NCI-H187 treated with DMSO at 0.1 percent for 48 hours (cell line): ENCODE measurements at places on chromosomes 6 and 20.

GRCh38 chr20:40477805-40478204, 211.2 kb downstream of the MAFB start:
- DNase-seq, result no peak

DNA sequence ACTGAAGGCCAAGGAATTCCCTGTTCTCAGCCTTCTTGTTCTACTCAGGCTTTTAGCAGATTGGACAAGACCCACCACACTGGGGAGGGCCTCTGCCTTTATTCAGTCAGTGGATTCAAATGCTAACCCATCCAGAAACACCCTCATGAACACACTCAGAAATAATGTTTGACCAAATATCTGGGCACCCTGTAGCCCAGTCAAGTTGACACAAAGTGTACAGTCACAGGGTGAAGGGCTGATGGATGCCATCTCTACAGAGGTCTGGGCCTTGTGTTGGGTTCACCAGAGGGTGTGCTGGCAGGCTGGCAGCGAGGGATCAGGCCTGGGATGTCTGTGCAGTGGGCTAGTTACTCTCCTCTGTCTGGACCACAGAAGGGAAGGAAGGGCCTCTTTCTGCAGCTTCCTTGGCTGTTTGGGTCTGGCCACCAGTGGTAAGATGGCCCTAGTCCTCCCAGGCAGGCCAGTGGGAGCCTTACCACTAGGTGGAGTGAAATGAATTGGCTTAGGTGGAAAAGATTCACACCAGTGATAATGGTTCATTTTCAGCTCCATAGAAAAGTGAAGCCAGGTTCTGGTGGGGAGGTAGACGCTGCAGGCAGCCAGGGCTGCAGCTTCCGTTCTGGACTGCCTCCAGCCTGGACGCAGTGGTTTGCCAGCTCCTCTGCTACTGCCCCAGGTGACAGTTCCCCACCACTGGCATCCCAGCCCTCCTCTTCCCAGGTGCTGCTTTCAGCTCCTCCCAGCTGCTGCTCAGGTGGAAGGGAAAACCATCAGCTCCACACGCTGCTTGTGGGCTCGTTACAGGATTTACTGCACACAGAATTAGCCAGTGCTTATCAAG, 9.2 kb downstream of the TUBB2A start:
- no peak for DNase-seq

- DNase-seq, result no peak
Measured at GRCh38 chr20:34011275-34011674, 17.6 kb downstream of the RALY start.

DNA sequence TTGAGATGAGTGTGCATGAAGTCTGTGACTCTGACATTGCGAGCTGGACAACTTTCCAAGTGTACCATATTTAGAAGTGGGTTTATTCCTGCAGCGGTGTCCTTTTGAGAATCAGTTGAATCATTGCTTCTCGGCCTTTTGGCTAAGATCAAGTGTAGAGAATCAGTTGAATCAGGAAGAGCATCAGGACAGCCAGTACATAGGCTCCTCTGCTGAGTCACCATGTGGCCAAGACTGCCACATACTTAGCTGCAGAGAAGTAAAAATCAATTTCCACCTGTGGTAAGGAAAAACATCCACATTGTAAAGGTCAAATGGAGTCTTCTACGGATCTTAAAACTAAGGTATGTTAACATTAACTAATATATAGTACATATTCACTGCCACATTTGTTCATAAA, 428.4 kb upstream of the MARCKS start:
- no peak for DNase-seq

DNA sequence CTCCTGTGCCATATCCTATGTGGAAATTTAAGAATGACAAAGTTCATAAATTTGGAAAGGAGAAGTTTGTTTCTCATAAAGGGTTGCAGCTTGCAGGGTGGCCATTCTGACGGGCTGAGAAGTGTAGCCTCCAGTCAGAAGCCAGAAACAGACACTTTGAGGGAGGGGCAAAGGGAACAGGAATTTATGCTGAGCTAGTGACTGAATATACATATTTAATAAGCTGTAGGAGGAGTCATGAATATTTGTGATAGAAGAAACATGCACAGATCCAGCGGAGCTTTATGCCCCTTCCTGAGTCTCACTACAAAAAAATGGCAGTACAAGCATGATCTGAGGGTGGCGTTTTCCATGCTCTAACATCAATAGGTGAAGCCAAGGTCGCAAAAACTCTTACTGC, 798.3 kb downstream of the KIF16B start:
- no peak for DNase-seq
